ENCODE measurements at places on chromosomes 13 and 19.

DNA sequence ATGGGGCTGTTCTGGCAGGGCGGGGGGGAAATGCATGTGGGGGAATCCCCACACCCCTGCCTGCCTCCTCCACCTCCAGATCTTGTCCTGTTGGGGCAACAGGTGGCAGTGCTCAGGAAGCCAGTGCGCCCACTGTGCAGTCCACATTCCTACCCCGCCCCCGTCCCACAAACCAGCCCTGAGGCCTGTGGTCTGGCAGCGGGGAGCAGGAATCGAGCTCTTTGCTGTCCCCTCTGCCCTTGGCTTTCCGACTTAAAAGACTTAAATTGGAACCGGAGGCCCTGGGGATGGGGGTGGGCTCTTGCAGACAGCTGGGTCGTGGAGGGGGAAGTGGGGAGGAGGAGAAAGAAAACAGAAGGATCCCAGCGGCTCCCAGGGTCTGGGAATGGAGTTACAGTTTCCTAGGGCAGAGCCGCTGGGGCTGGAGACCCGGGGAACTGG lies 4.3 kb downstream of the NANOS3 start:
- peak; percentile 96 for DNase-seq

- no peak for DNase-seq
Measured at GRCh38 chr13:103007427-103007762, 58.8 kb downstream of the SLC10A2 start.

DNA sequence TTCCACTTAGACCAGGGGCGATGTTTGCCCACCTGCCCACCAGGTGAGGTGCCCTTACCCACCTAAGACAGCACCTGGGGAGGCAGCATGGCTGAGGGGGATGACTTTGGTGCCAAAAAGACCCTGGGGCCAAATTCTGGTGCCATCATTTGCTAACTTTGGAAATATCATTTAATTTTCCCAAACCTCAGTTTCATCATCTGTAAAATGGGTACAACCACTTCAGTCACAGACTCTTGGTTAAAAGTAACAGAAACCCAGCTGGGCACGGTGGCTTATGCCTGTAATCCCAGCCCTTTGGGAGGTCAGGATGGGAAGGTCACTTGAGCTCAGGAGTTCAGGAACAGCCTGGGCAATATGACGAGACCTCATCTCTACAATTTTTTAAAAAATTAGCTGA lies 177.8 kb downstream of the USP12 start:
- no peak for DNase-seq

DNA sequence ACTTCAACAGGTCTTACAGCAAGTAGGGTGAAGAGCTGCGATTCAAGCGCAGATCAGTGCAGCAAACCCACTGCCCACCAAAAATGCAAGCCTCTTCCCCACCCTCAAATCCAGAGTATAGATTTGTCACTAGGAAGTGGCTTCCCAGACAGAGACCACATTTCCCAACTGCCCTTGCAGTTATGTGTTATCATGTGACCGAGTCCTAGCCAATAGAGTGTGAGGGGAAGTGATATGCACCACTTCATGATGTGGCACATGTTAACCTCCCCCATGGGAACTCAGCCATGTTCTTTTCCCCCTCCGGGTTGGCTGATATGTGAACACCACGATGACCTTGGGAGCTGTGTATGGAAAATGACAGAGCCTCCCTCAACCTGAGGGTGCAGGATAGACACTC lies 50.8 kb downstream of the MBD3L2B start:
- no peak for DNase-seq

GRCh38 chr19:2046046-2046907 lies 4.8 kb downstream of the MKNK2 start:
- no peak for DNase-seq

GRCh38 chr19:38792250-38793111 lies 3.5 kb downstream of the LGALS7B start:
- peak; percentile 72 for DNase-seq

- DNase-seq: no peak
Measured at GRCh38 chr19:11451871-11452619, 16.6 kb downstream of the PRKCSH start.

DNA sequence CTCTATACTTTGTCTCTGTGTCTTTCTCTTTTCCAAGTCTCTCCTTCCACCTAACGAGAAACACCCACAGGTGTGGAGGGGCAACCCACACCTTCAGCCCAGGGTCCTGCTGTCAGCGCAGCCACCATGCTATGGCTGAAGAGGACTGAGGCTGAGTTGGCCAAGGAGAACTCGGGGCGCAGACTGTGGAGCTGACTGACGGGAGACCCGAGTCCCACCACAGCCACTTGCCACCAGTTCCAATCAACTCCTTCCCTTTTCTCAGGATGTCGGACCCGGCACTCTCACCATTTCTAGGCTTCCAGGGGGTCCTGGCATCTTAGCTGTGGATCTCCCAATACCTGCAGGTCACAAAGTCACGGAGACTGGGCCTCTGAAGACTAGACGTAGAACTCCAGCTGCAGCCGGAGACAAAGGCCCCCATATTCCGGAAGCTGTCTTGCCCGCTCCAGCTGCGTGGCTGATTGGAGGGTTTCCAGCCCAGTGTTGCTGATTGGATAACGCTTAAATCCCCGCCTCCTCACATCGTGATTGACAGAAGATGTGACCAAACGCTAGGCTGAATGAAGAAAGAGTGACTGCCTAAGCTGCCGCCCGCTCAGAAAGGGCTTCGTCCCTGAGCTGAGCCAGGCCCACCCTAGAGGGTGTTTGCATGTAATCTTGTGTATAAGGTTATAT lies 63.6 kb downstream of the ZNF429 start:
- DNase-seq: peak; percentile 78

GRCh38 chr13:111852725-111853518 lies 214.0 kb upstream of the SOX1 start:
- DNase-seq: no peak

DNA sequence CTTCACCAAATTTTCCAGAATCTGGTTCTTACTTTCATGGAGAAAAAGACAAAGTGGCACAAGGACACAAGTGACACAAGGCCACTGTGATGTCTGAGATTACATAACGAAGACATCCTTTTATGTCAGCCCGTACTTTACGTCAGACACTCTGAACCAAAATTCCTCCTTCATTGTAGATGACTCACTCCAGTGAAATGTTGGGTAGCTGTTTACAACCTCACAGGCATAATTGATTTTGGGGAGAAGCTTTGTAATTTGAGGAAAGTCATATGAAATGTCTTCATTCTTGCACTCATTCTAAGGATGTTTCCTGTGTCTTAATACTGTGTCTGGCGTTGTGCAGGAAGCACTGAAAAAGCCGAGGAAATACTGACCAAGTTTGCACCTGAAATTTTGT lies 20.0 kb upstream of the LGALS14 start:
- DNase-seq: no peak

- DNase-seq: no peak
Measured at GRCh38 chr19:10991076-10991475, 30.2 kb downstream of the SMARCA4 start.

GRCh38 chr19:5950741-5951140 lies 27.2 kb downstream of the RANBP3 start:
- DNase-seq: no peak

- no peak for DNase-seq
Measured at GRCh38 chr19:2627855-2628254, 74.6 kb downstream of the GNG7 start.

DNA sequence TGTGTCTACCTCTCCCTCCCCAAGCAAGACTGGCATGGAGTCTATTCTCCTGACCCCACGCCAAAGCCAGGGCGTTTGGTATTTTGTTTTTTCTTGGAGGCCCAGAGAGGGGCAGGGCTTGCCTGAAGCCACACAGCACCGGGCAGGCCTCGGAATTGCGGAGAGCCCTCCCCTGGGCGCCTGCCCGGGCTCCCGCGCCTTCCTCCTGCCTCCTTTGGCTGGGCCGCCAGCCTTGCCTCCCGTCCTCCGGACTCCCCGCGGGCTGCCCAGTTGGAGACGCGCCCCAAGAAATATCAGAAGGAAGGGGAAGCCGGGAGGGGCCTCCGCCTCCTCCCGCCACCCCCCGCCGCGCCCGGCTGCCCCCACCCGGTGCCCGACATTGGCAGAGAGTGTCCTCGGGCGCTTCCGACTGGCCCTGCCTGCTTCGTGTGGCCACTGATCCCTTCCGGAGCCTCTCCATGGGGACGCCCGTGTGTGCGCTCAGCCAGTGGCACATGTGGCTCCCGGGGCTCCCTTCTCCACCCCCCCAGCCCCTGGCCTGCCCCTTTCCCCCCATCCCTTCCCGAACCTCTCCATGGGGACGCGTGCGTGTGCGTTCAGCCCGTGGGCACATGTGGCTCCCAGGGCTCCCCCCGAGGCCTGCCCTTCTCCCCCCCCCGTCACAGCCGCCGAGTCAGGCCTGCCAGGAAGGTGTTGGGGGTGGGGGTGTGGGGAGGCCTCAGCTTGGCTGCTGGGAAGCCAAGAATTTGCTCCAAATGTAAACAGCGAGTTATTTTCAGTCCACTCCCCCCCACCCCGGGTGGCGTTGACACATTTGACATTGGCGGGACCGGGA lies 37.3 kb downstream of the NFIC start:
- DNase-seq: no peak

GRCh38 chr13:29577136-29578051 lies 18.1 kb downstream of the SLC7A1 start:
- no peak for DNase-seq

DNA sequence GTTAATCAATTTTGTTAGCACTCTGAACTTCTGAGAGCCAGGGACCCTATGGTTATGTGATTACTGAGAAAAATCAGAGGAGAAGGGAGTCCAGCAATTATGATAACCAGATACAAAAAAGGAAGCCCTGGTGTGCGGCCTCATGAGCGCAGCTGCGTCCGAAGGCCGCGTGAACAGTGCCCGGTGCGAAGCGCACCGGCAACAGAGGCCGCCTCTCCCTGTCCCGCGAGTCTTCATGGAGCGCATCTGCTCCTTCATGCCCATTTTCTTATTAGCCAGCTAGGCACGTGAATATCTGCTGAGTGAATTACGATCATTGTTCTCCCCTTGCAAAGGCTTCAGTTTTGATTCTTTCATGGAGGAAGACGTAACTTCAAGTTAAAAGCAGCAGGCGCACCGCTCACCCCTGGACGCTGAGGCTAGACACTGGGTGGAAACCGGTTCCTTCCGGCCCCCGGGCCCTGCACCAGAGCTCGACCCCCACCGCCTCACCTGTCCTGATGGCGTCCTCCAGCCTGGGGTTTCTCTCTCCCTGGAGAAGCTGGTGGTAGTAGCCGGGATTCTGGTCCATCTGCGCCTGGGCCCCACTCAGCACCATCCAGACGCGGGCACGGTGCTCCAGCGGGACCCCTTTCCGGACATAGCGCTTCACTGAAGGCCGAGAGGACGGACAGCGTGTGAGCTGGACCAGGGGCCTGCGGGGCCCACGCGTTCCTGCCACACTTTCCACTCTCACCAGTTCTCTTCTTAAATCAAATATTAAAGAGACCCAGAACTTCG lies 8.9 kb downstream of the GRTP1 start:
- DNase-seq: no peak

DNA sequence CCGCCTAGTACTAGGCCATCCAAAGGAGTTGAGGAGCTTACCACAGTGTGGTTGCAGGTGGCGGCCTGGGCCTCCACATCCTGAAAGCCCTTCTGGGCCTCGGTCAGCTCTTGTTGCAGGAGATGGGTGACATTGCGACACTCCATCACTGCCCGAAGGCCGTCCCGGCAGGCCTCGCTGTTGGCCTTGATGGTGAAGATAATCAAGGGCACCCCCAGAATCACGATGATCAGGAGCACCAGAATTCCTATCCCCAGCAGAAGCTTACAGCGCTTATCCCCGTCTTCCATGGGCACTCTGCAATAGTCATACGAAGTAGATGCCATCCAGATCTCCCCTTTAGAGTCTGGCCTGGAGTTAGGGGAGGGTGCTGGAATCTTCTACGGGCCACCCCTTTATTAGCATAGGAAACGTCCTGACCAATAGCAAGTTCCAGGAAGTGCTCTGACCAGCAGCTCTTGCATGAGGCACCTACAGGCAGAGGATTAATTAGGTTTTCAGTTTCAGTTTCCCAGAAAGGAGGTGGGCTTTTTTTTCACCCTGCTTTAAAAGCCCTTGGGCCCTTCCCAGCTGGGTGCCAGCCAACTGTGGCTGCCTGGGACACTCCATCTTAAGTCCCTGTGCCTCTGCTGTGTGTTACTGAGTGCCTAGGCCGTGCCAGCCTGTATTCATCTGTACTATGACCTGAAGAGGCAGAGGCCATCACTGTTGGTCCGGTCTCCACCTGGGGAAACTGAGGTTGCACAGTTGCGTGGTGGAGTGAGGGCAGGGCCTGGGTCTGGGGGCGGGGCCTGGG lies at the start of gene BST2:
Gene BST2 (minus strand): TSS at position 381 of the 796 bp plus-strand sequence. CDS start 55 bp downstream, at position 326.
- DNase-seq: peak; percentile 74

DNA sequence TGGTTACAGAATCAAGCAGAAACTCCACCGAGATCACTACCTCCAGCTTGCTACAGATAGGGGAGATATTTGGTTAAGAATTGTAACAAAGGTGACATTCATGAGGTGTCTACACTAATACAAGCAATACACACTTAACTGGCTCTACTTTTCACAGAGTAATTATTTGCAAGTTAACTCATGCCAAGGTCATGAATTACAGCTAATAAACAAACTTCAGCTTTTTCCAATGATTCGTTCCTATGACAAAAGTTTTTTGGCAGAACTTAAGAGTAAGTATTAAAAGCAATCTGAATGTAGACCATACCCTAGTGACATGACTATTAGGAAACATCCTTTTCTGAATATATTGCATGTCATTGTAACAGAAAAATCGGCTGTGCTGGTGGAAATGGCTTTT lies 72.1 kb downstream of the LHFPL6 start:
- no peak for DNase-seq

GRCh38 chr13:57302604-57303003 lies 135.6 kb downstream of the PRR20E start:
- no peak for DNase-seq

Data from ELF-1 (cell line).